Activated T-helper 9 cell treated with anti-CD3 and anti-CD28 coated beads, Interleukin-2, amount 50 U/mL, for 16 hours (primary cell): ENCODE measurements at places on chromosomes 4 and X.

DNA sequence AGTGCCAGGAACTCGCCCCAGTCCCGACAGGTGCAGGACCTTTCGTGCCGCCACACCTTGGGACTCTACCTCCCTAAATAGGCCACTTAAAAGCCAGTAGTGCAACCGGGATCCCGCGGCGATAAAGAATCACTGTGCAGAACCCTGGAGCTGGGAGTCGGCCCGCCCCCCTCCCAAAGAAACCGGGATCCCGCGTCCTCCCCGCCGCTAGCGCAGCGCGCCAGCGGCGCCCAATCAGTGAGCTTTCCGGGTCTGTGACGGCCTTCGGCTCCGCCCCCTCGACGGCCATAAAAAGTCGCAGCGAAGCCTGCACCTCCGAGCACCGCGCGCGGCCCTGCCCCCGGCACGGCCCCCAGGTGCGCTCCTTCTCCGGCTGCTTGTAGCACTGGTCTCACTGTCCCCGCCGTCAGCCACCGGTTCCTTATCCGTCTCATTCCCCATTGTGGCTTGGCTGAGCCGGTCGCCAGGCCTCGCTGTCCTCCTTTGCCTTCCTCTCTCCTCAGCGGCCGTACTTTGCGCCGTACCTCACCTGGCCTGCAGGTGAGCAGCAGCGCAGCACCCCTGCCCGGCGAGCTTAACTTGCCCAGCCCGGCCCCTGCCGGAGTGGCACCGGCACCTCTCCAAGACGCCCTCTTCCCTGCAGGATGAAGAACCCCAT lies at the start of gene LRAT:
Gene LRAT (plus strand): TSS at position 318 of the 658 bp plus-strand sequence. CDS start 327 bp downstream, at position 645.
- no peak for DNase-seq

GRCh38 chrX:151712253-151712652 lies 3.6 kb upstream of the FATE1 start:
- DNase-seq: no peak

DNA sequence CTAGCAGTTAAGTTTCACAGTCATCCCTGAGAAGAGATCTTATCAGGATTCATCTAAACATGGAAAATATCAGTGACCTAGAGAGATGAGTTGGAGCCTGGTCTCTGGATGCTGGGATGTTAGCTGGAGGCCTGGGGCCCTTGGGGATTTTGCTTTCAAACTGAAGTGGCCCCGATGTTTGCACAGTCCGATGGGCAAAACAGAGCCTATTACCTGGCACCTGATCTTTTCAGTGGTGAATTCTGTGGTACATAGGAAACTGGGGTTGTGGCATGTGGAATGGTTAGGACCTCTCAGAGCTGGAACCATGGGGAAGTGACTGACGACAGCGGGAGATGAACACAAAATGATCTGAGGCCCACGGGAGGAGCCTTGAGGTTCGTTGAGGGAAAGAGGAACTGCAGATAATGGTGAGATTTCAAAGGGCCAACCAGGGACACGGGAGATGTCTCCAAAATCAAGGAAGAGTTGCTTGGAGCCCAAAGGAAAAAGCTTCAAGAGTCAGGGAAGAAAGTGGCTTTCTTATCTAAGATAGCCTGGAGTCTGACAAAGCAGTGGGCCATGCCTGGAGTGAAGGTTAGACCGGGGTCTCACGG lies 17.8 kb upstream of the TENM3 start:
- DNase-seq: no peak

- no peak for DNase-seq
Measured at GRCh38 chrX:21885568-21885967, 29.8 kb downstream of the YY2 start.

GRCh38 chr4:164215113-164215741 lies 538.7 kb upstream of the SMIM31 start:
- DNase-seq: no peak

GRCh38 chr4:152590179-152591031 lies 54.5 kb upstream of the FBXW7 start:
- DNase-seq: no peak

GRCh38 chrX:17005712-17006368 lies 59.4 kb downstream of the REPS2 start:
- DNase-seq: no peak
